ENCODE measurements at places on chromosomes 6 and 20.

DNA sequence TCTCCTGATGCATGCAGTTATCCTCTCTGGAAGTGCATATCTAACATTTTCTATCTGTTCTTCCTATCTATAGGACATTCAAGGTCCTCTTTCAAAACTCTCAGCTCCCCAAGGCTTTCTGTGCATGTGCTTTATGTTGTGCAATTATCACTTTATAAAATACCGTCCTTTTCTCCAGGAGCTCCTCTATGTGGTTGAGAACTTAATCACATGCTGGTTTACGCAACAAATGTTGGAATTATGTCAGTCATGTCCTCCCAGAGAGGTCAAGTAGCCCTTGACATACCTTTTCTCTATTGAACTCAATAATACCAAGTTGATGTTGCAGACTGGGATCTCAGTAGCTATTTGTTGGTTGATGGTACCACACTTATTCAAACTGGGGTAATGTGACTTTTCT, 388.4 kb downstream of the BTBD3 start:
- DNase-seq = no peak

DNA sequence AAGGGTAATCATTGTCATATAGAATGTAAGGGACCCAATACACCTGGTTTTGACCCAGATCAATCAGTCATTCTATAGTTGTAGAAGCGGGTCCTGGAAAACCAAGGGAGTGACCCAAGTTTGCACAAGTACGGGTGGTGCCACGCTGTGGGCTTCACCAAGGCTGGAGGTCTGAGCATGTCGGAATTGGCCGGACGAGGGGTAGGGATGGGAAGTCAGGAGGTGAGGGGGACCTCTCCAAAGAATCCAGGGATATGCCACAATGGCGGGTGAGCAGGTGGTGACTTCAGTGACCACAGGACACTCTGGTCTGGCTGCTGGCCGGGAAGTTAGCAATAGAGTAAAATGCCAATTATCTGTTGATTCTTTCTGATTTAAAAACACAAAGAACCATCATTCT, 186.6 kb upstream of the FOXQ1 start:
- no peak for DNase-seq

- no peak for DNase-seq
These were observed 251.3 kb upstream of the PRND start for GRCh38 chr20:4470375-4470774.

DNA sequence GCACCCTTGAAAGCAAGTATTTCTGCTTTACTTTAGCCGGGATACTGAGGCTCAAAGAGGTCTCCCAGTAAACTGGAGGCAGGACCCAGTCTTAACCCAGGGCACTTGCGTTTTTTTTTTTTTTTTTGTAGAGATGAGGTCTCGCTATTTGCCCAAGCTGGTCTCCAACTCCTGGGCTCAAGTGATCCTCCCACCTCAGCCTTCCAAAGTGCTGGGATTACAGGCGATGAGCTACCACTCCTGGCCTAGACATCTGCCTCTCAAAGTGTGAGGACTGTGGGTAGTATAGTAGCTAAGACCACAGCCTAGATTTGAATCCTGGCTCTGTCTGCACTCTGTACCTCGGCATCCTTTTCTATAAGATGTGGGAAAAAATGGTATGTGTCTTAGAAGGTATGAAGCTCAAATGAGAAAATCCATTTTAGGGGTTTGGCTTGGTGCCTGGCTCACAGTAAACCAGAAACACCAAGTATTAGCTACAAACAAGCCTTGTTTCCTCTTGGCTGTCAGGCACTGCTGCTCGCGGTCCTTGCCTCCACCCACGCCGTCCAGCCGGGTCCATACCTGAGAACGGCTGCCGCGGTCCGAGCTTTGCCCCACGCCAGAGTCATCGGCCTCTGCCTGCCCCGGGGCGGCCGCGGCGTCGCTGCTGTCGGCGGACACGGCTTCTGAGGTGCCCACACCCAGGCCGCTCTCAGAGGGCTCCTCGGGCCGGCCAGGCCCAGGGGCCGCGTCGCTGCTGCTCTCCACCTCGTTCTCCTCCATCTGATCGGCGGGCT, 1.2 kb downstream of the ZNF335 start:
- DNase-seq = no peak

GRCh38 chr6:75450903-75451302, 42.7 kb downstream of the FILIP1 start:
- no peak for DNase-seq

- no peak for DNase-seq
These were observed 587.5 kb downstream of the RFPL4B start for GRCh38 chr6:112934433-112935327.

GRCh38 chr6:163878698-163879097, 464.2 kb downstream of the QKI start:
- no peak for DNase-seq

GRCh38 chr20:45679650-45680049, 9.6 kb upstream of the WFDC11 start:
- DNase-seq = no peak

GRCh38 chr20:48209102-48209501, 423.8 kb upstream of the SULF2 start:
- DNase-seq = no peak

Data from stimulated activated CD8-positive, alpha-beta memory T cell treated with anti-CD3 and anti-CD28 coated beads, Interleukin-2, amount 100 ng/mL, for 1 hour (primary cell).